ENCODE measurements at places on chromosomes 5 and 9. TPM values are rescaled to one million over a fixed set of nuclear protein-coding genes. Genes with fewer than 3 reads are reported as not detected.

GRCh38 chr5:181181650-181182565 is 23.1 kb downstream of the TRIM7 start:
- no peak for DNase-seq
- no peak overlapping the region for H3K27ac ChIP-seq

DNA sequence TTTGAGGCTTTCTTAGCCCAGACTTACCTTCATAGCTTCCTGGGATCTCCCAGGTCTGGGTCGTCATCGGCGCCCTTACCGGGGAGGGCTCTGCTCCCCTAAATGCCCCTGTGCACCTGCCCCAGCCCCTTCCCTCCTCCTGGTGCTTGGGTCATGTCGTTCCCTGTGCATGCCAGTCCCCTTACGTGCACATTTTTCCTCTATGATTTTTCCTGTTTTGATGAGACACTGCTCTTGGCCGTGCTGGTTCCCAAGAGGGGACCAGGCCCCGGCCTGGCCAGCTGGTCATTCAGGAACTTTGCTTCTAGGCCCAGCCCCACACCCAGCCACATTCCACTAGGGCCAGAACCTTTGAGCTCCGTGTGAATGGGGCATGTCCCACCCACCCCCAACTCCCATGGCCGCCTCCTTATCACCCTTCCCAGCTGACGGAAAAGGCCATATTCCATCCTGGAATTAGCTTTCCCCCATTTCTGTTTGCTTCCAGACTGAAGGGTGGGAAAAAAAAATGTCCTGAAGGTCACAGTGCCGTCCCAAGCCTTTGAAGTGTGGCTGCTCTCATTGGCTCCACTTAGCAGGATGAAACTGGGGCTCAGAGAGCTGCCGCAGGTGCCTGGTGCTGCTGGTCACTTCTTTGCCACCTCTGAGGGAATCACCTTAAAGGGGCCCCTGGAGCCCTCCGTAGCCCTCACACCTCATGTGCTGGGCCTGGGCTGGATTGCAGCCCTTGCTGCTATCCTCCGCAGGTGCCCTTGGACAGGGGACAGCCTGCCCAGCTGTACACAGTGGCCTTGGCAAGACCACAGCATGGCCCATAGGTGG is 25.1 kb downstream of the ERGIC1 start:
- no peaks in the 10 kb centered on the region for H3K36me3 ChIP-seq
- H3K27ac ChIP-seq = peak overlapping the region; percentile 76
- no peaks in the 10 kb centered on the region for H3K27me3 ChIP-seq
- H3K4me3 ChIP-seq = no peak overlapping the region

- no peaks in the 10 kb centered on the region for H3K36me3 ChIP-seq
- no peak overlapping the region for H3K27ac ChIP-seq
- no peaks in the 10 kb centered on the region for H3K27me3 ChIP-seq
- H3K4me1 ChIP-seq = no peaks in the 10 kb centered on the region
These were observed 24.7 kb upstream of the NOL6 start for GRCh38 chr9:33498387-33498786.

DNA sequence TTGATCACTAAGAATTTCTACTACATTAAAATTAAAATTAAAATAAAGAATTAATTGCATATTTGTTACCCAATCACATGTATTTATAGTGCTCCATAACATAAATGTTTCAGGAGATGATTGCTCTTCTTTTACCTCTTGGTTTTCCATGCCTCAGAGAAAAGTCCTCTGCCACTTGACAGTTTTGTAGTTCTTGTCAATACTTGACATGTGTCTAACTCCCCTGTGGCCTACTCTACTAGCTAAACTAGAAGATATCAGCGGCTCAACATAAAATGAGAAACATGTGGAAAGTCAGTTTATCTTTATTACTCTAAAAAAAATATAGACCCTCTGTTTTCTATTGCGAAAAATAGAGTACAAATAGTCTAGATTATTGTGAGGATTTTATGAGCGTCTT is 650.6 kb upstream of the NUDT12 start:
- no peak for DNase-seq
- H3K4me1 ChIP-seq = no peaks in the 10 kb centered on the region
- H3K4me3 ChIP-seq = no peak overlapping the region
- H3K36me3 ChIP-seq = no peaks in the 10 kb centered on the region
- no peaks in the 10 kb centered on the region for H3K27me3 ChIP-seq

- H3K27me3 ChIP-seq = no peaks in the 10 kb centered on the region
- H3K4me1 ChIP-seq = no peaks in the 10 kb centered on the region
- H3K4me3 ChIP-seq = no peak overlapping the region
- no peak overlapping the region for H3K27ac ChIP-seq
- H3K36me3 ChIP-seq = no peaks in the 10 kb centered on the region
These were observed 130.1 kb upstream of the SLC44A1 start for GRCh38 chr9:105114318-105114717.

DNA sequence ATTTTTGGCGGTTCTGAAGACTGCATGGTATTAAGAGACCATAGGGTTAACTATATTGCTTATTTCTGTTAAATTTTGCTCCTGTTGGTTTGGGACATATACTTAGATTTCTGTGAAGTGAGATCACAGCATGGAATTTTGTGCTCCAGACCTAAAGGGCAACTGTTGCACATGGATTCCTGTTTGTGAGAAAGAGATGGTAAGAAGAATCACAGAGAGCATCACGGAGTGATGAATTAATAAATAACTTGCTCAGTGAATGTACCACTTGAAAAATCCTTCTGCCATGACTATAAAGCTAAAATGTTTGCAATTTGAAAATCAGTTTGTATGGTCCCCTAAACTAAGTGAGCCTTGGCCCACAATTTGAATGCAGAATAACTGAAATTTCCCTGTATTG is 4.5 kb downstream of the PSAT1 start:
- no peaks in the 10 kb centered on the region for H3K36me3 ChIP-seq
- no peaks in the 10 kb centered on the region for H3K27me3 ChIP-seq
- H3K27ac ChIP-seq = no peak overlapping the region
- H3K4me3 ChIP-seq = no peak overlapping the region

DNA sequence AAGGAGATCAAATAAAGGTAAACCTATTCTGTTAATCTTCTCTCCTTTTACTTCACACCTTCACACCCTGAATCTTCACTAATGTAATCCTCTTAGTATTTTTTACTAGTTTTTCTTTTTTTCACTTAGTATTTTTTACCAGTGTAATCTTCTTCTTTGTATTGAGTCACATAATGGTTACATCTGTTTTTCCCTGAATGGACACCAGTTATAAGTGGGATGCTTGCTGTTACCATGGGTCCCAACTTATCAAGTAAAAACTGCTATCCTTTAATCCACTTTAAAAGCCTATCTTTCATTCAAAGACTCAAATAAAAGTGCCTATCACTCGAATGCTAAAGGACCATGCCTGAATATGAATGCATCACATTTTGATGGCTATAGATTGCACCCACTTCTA is 15.1 kb downstream of the ZFAND5 start:
- H3K4me1 ChIP-seq = no peaks in the 10 kb centered on the region
- H3K27ac ChIP-seq = no peak overlapping the region
- H3K36me3 ChIP-seq = no peaks in the 10 kb centered on the region
- no peak overlapping the region for H3K4me3 ChIP-seq
- DNase-seq = no peak

GRCh38 chr9:113712053-113712452 is 164.1 kb upstream of the ZNF618 start:
- DNase-seq = no peak
- no peaks in the 10 kb centered on the region for H3K27me3 ChIP-seq
- H3K27ac ChIP-seq = no peak overlapping the region

The PCDHB10 gene
- total RNA-seq = 2.7 TPM

The PRLR gene
- 3.2 TPM for total RNA-seq

The LECT2 gene
- not detected for total RNA-seq

The NPR2 gene
- 18.5 TPM for total RNA-seq

The PCDHGB4 gene
- total RNA-seq = 9.3 TPM

All from ovary (tissue), 10 donors.